Uterus (tissue), 4 donors: ENCODE measurements at places on chromosomes 7 and 10.

GRCh38 chr10:110137142-110137545 is 70.3 kb upstream of the MXI1 start:
- no peak for DNase-seq

- DNase-seq = peak; percentile 87
Observed at GRCh38 chr7:47576031-47576865, 5.7 kb downstream of the TNS3 start.

- no peak for DNase-seq
Observed at GRCh38 chr10:122112021-122112616, 123.2 kb downstream of the TACC2 start.

- DNase-seq = no peak
Observed at GRCh38 chr10:97825020-97825760, 24.5 kb upstream of the GOLGA7B start.

DNA sequence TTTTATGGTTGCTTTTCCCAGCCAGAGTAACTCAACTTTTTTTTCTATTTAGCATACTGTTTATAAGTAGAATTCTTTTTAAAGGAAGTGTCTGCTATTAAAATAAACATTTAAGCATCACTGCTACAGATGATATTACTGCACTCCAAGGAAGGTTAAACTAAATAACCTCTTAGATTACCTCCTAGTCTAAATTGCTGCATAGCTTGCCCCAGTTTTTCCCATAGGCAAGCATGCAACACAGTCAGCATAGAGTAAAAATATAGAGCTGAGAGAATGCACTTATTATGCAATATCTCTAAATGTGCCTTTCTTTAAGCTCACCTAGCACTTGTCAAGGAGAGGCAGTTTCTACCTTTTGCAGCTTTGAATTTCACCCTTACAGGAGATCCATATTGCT is 1392.4 kb upstream of the CELF2 start:
- no peak for DNase-seq

GRCh38 chr7:116224492-116225098 is 14.3 kb downstream of the TES start:
- no peak for DNase-seq

GRCh38 chr7:30710669-30711068 is 28.4 kb upstream of the CRHR2 start:
- DNase-seq = no peak

DNA sequence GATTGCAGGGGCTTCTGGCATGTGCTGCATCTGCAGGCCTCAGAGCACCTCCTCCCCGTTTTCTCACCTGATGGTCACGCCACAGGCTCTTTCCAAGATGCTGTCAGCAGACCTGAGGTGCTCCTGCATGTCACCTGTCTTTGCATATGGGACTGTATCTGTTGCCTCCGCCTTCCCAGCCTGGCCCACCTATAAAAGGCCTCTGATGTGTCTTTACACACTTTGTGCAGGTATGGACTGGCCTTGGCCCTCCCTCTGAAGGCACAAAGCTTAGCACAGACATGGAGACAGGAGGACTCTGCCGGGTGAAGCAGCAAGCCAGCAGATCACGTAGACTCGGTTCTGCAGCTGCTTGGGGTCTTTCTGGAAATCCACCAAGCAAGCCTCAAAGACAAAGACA is 220.9 kb upstream of the PPP2R2D start:
- no peak for DNase-seq

- DNase-seq = no peak
Observed at GRCh38 chr10:129498680-129499079, 31.6 kb downstream of the MGMT start.

GRCh38 chr7:107606303-107606702 is 26.3 kb downstream of the BCAP29 start:
- DNase-seq = no peak
